Peyer's patch (tissue), 4 donors: ENCODE measurements at places on chromosomes 12 and 14.

DNA sequence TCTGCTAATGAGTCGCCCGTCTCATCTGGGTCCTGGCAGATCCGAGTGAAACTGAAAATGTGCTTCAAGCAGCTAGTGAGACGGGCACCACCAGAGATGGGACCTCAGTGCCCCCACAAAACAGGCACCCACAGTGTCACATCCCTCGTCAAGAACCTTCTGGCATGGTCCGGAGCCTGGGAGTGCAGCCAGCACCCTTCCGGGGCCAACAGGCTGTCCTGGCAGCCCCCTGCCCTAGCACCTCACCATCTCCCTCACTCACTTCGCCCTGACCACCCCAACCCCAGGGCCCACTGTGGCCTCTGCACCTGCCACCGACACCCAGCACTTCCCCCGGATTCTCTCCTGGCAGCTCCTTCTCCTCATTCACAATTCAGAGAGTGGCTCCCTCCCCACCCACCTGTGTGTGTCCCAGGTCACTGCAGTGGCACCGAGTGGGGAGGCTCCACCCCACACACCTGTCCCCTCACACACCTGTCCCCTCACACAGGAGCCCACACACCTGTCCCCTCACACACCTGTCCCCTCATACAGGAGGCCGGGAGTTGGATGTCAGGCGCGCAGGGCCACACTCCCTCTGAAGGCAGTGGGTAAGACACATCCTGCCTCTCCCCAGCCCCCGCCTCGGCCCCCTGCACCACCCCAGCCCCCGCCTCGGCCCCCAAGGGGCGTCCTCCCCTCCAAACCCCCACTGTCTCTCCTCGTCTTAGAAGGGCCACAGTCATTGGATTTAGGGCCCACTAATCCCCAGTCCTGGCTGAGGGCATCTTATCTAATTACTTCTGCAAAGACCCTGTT lies 7.9 kb downstream of the GALNT9 start:
- no peak for DNase-seq
- H3K4me1 ChIP-seq, result no peaks in the 10 kb centered on the region
- no peaks in the 10 kb centered on the region for H3K36me3 ChIP-seq

GRCh38 chr14:105388110-105388951 lies 10.0 kb upstream of the TEX22 start:
- H3K36me3 ChIP-seq, result no peaks in the 10 kb centered on the region
- no peak for DNase-seq
- no peaks in the 10 kb centered on the region for H3K27me3 ChIP-seq

DNA sequence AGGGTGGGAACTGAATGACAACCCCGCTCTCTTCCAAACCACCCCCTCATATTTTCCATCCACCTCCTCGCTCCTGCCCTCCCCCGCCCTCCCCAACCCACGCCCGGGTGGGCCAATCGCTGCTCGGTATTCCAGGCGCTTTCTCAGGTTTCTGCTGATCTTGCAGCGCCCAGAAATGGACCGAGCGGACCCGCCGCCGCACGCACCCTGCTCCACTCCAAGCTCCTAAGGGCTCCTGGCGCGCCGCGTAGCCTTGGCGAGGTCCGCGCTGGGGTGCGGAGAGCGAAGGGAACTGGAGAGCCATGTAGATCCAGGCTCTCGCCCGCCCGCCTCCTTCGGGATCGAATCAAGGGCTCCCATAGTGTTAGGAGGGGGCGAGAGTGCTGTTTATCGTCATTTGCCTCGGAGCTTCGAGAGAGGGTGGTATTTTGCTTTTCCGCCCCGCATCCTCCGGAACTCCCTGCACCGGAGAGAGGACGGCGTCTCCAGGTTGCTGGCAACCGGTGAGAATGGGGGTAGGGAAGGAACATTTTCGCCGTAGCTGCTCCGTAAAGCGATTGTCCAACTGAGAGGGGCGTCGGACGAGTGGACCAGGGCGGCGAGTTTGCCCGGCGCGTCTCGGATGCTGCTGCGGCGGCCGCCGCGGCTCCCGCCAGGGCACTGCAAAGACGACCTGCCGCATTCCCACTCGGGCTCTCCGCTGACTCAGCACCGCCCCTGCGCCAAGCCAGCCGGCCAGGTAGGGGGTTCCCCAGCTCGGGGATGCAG lies at the start of gene KCNA1:
Gene KCNA1 (plus strand): TSS at position 172 of the 768 bp plus-strand sequence. CDS start 1,474 bp downstream, outside the sequence.
- no peak within 1 kb of the TSS for H3K27ac ChIP-seq
- peaks cover 7% of the 10 kb centered on the region for H3K4me1 ChIP-seq
- H3K4me3 ChIP-seq, result peak within 1 kb of the TSS; percentile 22
- no peaks in the 10 kb centered on the region for H3K27me3 ChIP-seq

- H3K4me1 ChIP-seq, result no peaks in the 10 kb centered on the region
- no peaks in the 10 kb centered on the region for H3K27me3 ChIP-seq
- H3K4me3 ChIP-seq, result no peak overlapping the region
- DNase-seq, result no peak
- no peak overlapping the region for H3K27ac ChIP-seq
These were observed 1043.8 kb upstream of the FBXO33 start for GRCh38 chr14:40476005-40476404.

DNA sequence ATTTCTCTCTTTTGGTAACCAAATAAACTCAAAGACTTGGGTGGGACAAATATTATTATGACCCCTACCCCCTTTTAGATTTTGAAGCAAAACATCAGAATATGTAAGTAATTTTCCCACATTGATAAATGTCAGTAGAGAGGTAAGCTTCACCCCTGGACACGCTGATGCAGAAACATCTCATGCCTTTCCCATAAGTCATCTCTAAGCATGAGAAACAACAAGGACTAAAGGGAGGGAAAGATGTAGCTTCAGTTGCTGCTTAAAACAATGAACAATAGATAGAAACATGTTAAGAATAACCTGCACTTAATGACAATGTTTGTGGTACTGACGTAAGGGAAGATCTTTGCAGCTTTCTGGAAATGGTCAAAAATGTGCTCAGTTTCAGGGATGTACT lies 56.3 kb upstream of the SLC8A3 start:
- no peaks in the 10 kb centered on the region for H3K36me3 ChIP-seq
- no peak for DNase-seq
- no peaks in the 10 kb centered on the region for H3K27me3 ChIP-seq
- H3K4me1 ChIP-seq, result no peaks in the 10 kb centered on the region
- H3K4me3 ChIP-seq, result no peak overlapping the region

DNA sequence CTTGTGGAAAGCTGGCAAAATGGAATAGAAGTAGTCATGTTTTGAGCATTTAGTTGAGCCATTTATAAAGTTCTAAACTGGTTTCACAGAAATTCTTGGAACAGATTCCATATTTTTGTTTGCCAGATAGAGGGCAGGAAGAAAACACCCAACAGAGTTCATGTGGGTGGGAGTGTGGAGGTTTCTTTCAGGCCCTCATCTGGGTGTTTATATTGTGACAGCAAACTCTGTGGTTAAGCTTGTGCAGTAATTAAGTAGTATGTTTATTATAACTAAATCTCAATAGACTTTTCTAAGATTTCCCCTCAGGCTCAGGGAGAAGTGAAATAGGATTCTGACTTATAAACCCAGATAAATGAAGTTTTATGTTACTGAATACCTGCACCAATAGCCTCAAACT lies 57.4 kb downstream of the SPPL3 start:
- H3K4me1 ChIP-seq, result peaks cover 18% of the 10 kb centered on the region
- H3K27ac ChIP-seq, result no peak overlapping the region
- no peak for DNase-seq
- H3K27me3 ChIP-seq, result no peaks in the 10 kb centered on the region
- H3K4me3 ChIP-seq, result no peak overlapping the region
- H3K36me3 ChIP-seq, result no peaks in the 10 kb centered on the region

DNA sequence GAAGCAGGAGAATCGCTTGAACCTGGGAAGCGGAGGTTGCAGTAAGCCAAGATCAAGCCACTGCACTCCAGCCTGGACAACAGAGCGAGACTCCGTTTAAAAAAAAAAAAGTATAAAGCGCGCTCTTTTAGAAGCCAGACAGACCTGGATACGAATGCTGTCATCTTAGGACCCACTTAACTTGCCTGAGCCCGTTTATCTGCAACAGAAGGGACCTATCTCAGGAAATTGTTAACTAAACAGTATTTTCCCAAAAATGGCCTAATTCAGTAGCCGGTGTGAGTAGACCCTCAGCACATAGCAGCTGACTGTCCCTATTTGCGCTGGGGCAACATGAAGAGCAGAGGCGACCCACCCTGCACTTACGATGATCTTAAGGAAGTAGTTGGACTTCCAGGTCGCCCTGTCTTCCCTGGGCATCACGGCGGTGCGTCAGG lies 529 bp downstream of the RPLP0 start:
- no peak for DNase-seq
- H3K27ac ChIP-seq, result peak overlapping the region; percentile 94
- no peaks in the 10 kb centered on the region for H3K27me3 ChIP-seq
- peaks cover 34% of the 10 kb centered on the region for H3K36me3 ChIP-seq

GRCh38 chr12:108141600-108142130 lies 12.6 kb downstream of the WSCD2 start:
- H3K36me3 ChIP-seq, result no peaks in the 10 kb centered on the region
- no peak for DNase-seq
- H3K4me3 ChIP-seq, result no peak overlapping the region
- H3K4me1 ChIP-seq, result no peaks in the 10 kb centered on the region

- H3K36me3 ChIP-seq, result no peaks in the 10 kb centered on the region
- H3K27me3 ChIP-seq, result no peaks in the 10 kb centered on the region
- no peak overlapping the region for H3K4me3 ChIP-seq
- H3K27ac ChIP-seq, result no peak overlapping the region
- DNase-seq, result no peak
These were observed 112.0 kb downstream of the EPS8 start for GRCh38 chr12:15677228-15677627.

DNA sequence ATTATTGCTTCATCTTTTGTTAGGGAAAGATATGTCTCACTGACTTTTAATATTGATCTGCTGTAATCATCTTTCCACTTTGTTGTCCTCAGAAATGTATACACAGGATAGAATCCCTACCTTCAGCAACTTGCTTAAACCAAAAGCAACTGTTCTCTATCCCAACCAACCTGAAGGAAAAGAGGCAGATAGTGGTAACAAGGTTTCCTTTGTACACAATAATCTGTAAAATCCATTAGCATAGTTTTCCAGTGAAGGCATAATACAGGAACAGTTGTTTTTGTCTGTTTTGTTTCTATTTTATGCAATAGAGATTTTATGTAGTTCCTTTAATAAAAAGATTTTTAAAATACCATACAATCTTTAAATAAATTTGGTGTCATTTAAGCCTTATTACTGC lies 170.5 kb downstream of the PIK3C2G start:
- H3K36me3 ChIP-seq, result no peaks in the 10 kb centered on the region
- no peaks in the 10 kb centered on the region for H3K27me3 ChIP-seq
- no peak for DNase-seq
- no peaks in the 10 kb centered on the region for H3K4me1 ChIP-seq
- H3K27ac ChIP-seq, result no peak overlapping the region
- H3K4me3 ChIP-seq, result no peak overlapping the region

DNA sequence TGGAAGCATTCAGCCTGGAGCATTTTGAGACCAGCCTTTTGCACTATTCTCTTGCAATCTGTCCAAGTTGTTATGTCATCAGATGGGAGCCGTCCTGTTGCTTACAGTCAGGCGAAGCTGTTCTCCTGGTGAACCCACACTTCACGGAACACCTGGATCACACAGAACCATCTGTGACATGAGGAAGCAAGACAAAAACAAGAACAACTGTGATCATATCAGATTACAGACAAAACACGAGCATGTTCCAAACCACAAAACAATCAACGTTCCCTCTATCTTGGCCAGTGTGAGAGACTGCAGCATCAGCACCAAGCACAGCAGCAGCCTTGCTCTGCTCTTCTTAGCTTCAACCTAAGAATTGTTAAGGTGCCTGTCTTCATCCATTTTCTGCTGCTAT lies 180.5 kb upstream of the SFSWAP start:
- no peaks in the 10 kb centered on the region for H3K27me3 ChIP-seq
- DNase-seq, result no peak
- no peaks in the 10 kb centered on the region for H3K4me1 ChIP-seq
- no peak overlapping the region for H3K27ac ChIP-seq
- H3K36me3 ChIP-seq, result no peaks in the 10 kb centered on the region
